ENCODE measurements at places on chromosomes 5 and 9.
A peak's percentile ranks its signal among the peaks of the same experiment; 100 is the strongest.

GRCh38 chr9:127989094-127989493 lies 8.3 kb upstream of the EEIG1 start:
- no peak for DNase-seq

DNA sequence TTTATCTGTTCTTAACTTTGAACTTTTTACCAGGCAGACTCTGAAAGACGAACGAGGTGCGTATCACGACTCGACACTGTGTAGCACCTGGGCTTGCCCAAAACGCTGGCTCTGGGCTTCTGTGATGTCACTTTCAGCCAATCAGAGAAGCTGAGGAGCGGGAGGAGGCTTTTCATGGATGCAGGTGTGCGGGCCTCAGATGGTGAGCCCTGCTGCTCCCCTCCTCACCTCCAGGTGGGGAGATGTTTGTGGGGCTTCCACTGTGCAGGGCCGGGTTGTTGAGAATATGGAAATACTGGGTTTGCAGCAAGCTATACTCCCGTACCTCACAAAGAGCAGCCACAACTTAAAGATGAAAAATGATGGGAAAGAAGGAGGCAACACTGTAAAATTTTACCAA lies 246.3 kb downstream of the IRX2 start:
- peak; percentile 77 for DNase-seq

DNA sequence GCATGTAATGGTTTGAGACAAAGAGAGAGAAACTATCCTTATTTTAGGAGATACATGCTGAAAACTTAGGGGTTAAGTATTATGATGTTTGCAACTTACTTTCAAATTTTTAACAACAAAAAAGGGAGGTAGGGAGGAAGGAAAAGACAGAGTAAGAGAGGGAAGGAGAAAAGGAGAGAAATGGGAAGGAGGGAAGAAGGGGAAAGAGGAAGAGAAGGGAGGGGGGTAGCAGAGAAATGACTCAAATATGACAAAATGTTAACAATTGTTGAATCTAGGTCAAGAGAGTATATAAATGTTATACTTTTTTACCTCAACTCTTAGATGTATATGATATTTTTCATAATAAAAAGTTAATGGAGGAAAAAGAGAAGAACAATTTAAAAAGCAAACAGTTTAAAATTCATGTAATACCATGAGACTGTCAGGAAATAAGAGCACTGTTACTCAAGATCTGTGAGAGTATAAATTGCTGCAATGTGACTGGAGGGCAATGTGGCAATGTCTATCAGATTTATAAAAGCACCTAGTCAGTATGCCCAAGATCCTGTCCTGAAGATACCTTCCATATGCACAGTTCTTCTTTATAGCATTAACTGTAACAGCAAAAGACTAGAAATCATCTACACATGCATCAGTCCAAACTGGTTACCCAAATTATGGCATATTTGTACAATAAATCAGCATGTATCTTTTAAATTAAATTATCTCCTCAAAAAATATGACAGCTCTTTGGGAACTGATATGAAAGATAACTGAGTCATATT lies 16.3 kb downstream of the FBXW11 start:
- DNase-seq, result no peak

DNA sequence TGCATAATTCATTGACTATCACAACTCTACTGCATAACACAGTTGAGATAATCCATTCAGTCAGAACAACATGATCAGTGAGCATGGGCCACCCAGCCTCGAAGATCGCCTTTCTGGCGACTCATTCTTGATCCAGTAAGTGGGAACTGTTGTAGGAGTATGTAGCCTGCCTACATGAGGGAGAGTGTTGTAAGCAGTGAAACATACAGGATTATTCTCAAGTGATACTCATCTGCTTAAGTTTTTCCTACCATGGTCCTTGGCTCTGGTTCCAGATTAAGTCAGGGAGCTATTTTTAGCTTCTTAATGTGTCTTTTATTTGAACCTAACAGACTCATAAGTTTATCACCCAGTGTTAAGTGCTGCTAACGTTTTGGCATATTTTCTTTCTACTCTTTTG lies 44.0 kb downstream of the TNPO1 start:
- DNase-seq, result no peak

GRCh38 chr5:64364426-64364825 lies 141.4 kb upstream of the RGS7BP start:
- no peak for DNase-seq

- no peak for DNase-seq
Measured at GRCh38 chr5:73678322-73678740, 52.3 kb downstream of the ARHGEF28 start.

- DNase-seq, result peak; percentile 68
Measured at GRCh38 chr5:14039063-14039462, 94.6 kb upstream of the DNAH5 start.

DNA sequence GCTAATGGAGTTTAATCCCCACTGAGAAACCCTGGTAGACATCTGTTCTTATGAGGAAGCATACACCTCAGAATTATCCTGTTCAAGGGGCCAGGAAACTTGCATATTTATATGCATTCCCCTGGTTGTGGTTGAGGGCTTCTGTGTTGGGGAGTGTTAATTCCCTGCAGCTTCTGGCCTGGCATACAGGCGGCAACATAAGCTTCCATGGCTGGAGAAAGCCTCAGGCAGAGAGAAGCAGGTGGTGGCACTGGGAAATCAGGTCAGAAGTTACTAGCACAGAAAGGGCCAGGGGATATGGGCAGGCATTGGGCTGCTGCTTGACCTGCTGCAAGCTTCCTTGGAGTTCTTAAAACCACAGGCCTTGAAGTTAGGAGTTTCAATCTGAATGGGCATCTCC lies 166.1 kb upstream of the SEMA6A start:
- DNase-seq, result no peak

GRCh38 chr5:126385524-126386502 lies 37.4 kb upstream of the GRAMD2B start:
- DNase-seq, result no peak

- no peak for DNase-seq
Measured at GRCh38 chr5:57715296-57715695, 232.7 kb upstream of the ACTBL2 start.

DNA sequence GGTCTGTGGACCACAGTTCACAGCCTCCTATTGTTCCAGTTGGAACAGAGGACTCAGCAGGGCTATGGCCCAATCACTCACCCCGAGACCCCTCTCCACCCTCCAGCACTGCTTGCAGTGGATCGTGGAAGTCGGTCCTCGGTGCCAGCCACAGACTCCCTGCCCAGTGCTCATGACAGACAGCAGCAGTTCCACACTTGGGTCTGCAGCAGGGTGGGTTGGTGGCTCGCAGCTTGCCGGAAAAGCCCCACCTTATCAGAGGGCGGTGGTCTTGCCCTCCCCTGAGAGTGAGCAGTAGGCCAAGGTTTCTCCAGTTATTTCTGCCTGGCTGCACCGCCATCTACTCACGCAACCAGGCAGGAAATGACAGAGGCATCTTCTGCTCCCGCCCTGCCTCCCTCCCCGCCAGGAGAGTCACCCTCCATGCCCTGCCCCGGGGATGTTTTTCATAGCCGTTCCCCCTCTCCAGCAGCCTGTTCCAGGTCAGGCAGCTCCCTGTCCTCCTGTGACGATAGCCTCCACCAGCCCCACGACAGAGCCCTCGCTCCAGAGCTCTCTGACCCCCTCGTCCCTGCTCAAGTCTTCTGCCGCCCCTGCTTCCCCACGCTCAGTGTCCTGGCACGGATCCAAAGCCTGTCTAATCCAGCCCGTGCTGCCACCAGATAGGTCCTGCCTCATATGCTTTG lies 34.5 kb downstream of the UNC5A start:
- DNase-seq, result no peak

GRCh38 chr5:153043886-153044285 lies 446.6 kb upstream of the GRIA1 start:
- DNase-seq, result no peak

- no peak for DNase-seq
Measured at GRCh38 chr9:6565312-6565711, 80.2 kb downstream of the GLDC start.

DNA sequence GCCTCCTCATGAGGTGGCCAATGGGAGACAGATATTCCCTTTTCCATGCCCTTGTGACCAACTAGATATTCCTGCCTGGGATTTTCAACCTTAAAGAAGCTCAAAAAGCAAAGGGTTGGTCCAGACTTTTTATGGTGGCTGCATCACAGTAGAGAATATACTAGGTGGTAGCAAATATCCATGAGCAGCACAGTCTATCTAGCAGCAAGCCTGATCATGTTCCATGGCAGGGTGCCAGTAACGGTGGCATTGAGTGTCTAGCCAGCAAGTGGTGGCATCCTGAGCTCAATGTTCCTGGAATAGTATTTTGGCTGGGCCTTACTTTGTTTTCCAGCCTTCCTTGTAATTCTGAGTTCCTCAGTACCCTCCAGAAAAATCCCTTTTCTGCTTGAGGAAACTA lies 25.8 kb downstream of the CDC25C start:
- no peak for DNase-seq

DNA sequence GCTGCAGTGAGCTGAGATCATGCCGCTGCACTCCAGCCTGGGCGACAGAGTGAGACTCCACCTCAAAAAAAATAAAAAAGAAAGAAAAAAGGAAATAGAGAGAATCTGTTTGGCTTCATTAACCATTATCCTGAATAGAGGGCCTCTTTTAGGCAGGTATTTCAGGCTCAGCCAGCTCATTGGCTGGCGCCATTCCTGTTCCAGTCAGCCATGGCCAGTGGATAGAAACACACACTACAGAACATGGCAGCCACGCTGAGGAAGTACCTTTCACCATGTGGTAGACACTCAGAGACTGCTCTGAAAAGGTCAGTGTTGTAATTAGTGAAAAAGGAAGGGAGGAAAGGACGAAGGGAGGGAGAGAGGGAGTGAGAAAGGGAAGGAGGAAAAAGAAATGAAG lies 340.0 kb upstream of the ACTBL2 start:
- DNase-seq, result no peak

- DNase-seq, result no peak
Measured at GRCh38 chr9:15936306-15936921, 383.6 kb downstream of the CCDC171 start.

DNA sequence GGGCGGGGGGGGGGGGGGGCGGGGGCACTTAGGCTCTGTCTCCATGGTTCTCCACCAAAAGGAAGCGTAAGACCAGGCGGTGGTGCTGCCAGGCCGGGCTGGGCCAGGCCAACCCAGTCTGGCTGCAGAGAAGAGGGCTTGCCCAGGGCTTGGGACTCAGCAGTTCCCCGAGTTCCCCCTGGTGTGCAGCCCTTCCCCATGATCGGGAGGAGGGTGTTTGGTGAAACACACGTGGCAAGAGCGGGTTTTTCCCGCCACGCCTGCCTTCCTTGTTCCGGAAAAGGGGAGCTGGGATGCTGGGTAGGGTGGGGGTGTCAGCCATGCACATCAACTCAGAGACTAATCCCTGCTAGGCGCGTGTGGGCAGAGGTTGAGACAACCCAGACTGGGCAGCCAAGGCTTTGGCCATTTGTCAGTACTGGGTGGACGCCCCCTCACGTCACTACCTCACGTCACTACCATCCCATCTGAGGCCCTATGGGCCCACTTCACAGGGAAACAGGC lies 32.9 kb downstream of the PRRX2 start:
- no peak for DNase-seq
